NCI-H446 treated with DMSO at 0.1 percent for 48 hours (cell line): ENCODE measurements at places on chromosomes 2 and 18.

GRCh38 chr2:46914578-46915230 lies 902 bp downstream of the MCFD2 start:
- no peak for DNase-seq

DNA sequence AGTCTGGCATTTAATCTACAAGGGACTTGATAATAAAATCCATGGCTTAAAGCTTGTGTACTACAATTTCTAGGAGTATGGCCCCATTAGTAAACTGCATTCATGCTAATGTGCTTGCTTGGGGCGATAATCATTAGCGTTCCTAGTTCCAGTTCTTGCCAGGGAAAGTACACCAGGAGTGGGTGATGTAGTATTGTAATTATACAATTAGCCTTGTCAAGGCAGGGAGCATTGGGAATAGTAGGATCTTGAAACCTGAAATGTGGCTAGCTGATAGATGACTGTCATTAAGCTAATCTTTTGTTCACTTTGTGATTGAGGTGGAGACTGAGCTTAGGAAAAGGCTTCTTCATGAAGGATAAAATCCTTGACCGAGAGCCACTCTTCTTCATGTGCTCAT lies 989.2 kb downstream of the CPS1 start:
- no peak for DNase-seq

GRCh38 chr2:218964041-218964771 lies 4.7 kb downstream of the CDK5R2 start:
- no peak for DNase-seq

GRCh38 chr2:128717758-128718710 lies 399.4 kb upstream of the HS6ST1 start:
- no peak for DNase-seq

DNA sequence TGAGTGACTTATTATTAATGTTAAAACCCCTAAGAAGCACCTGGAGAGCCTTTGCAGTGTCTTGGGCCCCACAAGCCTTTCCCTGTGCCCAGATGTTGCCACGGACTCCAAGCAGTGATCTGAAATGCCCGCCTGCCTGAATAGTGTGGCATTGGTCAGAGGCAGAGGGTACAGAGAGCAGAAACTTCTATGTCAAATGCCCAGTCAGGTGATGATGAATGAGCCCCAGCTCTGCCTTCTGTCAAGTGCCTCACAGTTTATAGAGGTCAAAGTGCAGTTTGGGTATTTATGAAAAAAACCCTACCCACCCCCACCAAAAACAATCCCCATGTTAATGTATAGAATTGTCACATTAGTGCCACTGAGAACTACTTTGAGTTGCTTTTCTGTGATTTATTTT lies 170.0 kb upstream of the SIX3 start:
- no peak for DNase-seq
